HFFc6 (cell line): ENCODE measurements at places on chromosomes 2 and 18. TPM values are rescaled to one million over a fixed set of nuclear protein-coding genes. Genes with fewer than 3 reads are reported as not detected.

DNA sequence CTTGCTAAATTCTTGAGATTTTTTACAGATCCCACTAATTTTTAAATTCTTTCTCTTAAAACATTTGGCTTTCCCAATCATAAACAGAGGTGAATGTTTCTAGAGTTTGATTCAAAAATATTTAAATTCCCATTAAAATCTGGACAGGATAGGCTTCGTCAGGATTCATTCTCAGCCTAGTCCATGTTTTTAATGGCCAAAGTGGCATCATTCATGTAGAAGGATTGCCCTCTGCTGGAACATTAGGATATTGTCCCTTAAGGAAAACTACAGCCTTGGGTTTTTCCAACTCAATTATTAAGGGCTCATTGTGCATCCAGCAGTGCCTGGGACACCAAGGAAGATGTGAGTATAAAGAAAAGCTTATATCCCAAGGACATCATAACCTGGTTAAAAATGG is 71.7 kb downstream of the TPGS2 start:
- DNase-seq = peak; percentile 75

DNA sequence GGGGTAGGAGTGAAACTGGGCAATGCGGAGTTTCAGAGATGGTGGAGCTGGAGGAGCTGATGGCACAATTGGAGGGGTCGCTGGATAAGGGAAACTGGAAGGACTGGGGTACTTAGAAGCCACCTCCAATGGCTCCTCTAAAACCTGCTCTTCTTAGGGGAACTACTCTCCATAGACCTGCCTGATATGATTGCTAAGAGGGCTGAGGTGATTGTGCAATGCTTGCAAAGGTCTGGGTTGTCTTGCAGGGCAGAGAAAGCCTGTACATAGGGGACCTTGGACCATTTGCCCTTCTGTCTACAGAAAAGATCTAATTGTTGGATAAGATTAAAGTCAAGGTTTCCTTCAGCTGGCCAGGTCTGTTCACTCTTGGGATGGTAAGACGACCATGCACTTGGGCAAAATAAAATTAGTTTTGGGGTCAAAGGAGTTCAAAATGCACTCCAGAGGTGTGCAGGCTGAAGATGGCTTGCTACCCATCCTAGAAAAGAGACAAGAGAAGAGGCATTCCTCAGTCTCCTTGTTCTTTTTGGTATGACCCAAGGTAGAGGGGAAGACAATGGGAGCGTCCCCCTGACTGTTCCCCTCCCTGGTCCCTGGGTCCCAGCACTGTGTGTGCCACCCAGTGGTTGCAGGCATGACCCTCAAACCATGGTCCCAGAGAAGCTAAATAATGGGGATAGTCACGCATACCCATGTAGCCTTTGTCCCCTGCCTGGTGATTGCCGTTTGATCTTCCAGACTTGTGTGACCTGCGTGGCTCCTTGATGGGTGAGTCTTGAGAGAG is 41.1 kb downstream of the STK17B start:
- no peak for DNase-seq

- DNase-seq = no peak
These were observed 45.2 kb downstream of the FAM117B start for GRCh38 chr2:202679980-202680379.

DNA sequence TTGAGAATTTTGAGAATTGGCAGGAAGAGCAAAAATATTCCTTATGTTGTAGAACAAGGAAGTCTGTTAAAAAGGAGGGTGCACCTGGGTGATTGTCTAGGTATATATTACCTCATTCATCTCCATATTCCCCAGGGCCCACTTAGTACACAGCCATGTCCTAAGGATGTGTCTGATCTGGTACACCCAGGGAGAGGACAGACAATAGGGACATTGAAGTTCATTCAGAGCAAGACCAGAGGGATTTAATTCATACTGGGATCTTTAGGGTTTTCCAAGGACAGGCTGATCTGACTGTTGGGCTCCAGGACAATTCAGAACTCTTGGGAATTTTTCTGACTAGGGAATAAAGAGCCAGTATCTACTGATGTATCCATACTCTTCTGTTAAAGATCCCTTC is 112.1 kb downstream of the PHLPP1 start:
- DNase-seq = no peak

DNA sequence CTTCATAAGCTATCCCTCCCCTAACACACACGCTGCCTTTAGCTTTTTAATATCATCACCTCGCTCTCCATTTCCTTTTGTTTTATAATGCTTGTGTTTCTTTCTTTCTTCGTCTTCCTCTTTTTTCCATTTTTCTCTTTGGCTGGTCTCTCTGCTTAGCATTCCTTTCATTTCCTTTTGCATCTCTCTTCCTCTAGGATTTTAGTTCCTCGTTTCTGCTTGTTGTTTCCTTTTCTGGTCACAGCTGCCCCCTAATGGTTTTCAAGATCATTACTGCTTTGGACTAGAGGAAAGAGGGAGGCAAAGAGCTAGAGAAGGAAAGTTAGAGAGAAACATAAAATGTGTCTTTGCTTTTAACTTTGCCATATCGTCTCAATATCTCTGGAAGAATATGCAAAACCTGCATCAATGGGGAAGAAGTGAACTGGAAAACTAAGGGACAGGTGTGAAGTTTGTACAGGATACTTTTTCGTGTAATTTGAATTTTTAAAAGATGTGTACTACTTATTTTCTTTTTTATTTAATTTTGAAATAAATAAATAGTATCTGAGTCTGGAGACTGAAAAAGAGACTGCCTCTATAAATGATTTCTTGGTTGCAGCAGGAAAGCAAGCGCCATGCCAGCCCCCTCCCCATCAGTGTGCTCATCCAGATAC is 6.3 kb upstream of the NRP2 start:
- peak; percentile 76 for DNase-seq

DNA sequence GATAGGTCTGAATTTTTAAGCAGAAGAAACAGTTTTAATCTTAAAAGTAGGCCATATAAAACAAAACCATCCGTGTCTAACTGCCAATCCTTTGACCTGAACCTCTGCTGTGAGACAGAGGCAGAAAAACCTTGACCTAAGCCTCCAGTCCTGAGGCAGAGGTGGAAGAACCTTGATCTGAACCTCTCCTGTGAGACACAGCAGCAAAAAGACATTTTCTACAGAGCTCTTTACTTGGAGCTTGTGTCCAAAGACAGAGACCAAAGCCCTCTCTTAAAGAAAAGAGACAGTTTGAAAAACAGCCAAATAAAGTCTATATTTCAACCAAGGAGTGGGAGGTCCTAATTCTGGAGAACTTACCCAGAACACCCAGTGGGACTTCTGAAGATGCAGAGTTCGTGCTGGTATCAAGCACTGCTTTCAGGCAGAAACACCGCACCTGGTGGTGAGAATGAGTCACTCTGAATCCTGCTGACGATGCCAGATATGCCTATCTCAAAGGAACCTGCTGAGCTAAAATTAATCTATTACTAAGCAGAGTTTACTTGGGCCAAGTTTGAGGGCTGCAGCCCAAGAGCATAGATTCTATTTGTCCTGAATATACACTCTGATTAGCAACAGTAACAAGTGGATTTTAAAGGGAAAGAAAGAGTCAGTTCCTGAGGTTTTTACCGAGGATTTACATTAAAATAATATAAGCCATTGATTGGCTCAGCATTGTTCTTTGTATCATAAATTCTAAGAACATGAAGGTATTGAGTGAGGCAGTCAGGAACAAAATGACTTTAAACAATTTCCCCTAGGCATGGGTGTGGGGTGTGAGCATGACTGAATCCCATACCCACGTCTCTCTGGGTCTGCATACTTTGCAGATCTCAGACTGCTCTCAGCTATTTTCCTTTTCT is 806.4 kb downstream of the TRIB2 start:
- DNase-seq = no peak

GRCh38 chr2:110843496-110843895 is 111.1 kb downstream of the ACOXL start:
- no peak for DNase-seq

GRCh38 chr18:55073834-55074233 is 114.6 kb upstream of the CCDC68 start:
- no peak for DNase-seq

DNA sequence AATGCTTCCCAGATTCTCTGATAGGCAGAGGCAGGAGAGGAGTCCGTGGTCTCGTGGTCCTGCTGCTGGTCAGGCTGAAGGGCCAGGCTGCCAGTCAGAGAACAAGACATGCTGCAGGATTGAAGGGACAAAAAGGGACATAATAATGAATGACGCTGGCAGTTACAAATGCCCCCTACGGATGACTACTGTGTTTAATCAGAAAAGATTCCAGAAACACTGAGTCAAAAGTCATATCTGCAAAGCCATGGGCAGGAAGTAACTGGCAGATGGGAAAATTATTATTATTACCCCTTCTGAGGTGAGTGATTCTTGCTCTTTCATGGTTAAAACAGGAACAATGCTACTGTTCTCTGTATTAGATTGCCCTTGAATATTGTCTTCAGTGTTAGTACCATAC is 19.0 kb downstream of the LCT start:
- no peak for DNase-seq

DNA sequence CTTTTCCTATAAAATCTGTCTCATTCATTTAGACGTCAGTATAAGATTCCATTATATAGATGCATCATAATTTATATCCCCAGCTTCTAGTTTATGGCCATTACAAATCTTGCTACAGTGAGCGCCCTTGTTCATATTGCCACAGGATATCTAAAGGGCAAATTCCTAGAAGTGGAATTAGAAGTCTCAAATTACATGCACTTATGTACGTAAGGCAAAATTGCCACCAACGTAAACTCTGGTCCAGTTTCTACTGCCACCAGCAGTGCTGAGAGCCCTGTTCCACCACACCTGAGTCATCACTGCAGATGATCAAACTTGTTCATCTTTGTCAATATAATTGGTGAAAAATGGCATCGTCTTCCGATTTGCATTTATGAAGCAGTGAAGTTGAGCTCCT is 90.9 kb upstream of the ID2 start:
- no peak for DNase-seq

DNA sequence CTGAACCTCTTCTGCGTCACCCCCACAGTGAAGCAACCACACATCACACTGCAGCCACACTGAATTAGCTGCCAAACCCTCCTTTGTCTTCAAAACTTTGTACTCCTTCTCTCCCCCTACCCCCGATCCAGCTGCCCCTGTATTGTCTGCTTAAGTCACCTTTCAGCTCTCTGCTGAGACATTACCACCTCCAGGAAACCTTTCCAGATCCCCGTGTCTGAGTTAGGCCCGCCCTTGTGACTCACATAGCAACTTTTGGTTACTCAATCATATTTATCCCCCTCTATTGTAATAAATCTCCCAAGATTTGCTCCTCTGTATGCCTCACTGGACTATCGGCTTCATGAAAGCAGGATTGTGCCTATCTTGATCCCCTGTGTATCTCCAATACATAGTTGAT is 82.8 kb upstream of the CDCA7 start:
- no peak for DNase-seq

GRCh38 chr2:41736105-41736567 is 311.7 kb upstream of the PKDCC start:
- DNase-seq = no peak

- no peak for DNase-seq
These were observed 185.5 kb downstream of the NOL4 start for GRCh38 chr18:34039201-34039600.

DNA sequence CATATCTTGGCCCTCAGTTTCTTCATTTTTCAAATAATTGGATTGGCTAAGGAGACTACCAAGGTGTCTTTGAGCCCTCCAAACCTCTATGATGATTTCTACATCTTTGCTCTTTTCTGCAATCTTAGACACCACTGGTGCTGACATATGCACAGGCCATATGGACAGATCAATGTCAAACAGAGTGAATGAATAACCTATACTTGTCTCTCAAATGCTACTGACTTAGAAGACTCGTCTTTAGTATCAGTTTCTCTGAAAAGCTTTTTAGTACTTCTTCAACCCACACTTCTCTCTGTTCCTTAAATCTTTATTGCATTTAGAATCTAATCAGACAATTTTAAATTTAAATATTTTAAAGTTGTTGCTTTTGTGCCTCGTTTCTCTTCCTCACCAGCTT is 258.2 kb downstream of the LTBP1 start:
- no peak for DNase-seq

DNA sequence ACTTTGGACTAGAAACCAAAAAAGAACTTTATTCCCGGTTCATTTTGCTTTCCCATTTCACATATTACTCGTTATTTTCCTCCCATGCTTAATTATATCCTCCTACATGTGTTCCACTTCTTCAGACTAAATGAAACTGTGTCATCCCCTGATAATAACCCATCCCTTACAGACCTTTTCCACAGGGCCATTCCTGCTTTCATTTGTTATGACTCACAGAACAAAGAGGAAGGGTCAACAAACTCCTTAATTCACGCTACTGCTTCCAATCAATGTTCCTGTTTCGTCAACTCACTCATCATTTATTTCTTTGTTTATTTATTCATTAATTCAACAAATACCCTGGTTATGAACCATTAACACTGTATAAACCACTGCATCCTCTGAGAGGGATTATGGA is 104.5 kb downstream of the ZEB2 start:
- DNase-seq = no peak

DNA sequence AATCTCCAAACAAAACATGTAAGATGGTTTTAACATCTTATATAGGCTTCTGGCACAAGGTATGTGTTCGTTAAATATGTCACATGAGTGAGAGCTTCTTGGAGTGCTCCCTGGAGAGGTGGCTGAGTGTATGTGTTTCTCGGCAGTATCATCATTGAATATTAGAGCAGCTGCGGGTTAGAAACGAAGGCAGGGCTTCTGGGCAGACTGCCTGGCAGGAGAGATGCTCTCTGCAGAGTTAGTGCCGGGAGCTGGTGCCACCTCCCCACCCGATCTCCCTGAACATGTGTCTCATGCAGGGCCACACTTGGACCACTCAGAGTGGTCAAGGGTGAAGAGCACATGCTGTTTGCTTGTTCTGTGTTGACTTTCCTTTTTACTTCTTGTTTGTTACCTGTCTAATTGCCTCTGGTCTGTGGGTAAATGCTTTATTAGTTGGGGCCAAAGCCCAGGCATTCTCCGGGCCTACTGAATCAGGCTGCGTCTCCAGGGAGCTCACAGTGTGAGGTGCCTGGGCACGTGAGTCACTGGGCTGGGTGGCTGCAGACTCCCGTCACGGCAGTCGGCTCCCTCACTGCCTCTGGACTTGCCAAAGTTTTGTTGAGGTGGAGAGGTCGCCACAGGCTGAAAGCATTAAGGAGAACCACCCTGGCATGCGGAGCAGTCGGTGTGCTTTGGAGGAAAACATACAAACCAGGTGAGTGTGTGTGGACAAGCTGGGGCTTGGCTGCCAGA is 246.6 kb downstream of the FHOD3 start:
- DNase-seq = no peak

DNA sequence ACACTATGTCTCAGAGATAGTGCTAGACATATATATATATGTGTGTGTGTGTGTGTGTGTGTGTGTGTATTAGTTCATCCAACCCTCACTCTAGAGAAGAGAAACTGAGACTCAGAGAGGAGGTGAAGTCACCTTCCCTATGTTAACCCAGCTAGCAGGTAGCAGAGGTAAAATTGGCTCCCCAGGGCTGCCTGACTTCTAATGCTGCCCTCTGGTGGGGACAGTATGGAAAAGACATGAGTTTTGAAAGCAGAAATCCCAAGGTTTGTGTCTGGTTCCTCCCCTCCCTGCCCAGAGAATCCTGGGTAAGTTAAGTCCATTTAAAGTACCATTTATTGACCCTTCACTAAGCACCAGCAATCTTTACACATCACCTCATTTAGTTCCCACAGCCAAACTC is 137.7 kb downstream of the THNSL2 start:
- no peak for DNase-seq

Gene ALPG
- total RNA-seq = not detected in 3 replicates

Gene SLC30A3
- not detected in 2 replicates for total RNA-seq

Gene GATA6
- 0.46 to 1.8 TPM (median 0.48 TPM) in 3 replicates for total RNA-seq

Gene DNER
- 0.17 to 2.8 TPM in 2 of 3 replicates, not detected in the other for total RNA-seq

Gene IL36A
- total RNA-seq = not detected in 3 replicates

Gene DDX1
- 110 to 112 TPM (median 112 TPM) in 3 replicates for total RNA-seq

Gene ARHGAP25
- not detected in 3 replicates for total RNA-seq

Gene LHCGR
- total RNA-seq = not detected in 3 replicates
